SHP77 (cell line): ENCODE measurements at places on chromosomes 6 and 20.
A peak's percentile ranks its signal among the peaks of the same experiment; 100 is the strongest.

DNA sequence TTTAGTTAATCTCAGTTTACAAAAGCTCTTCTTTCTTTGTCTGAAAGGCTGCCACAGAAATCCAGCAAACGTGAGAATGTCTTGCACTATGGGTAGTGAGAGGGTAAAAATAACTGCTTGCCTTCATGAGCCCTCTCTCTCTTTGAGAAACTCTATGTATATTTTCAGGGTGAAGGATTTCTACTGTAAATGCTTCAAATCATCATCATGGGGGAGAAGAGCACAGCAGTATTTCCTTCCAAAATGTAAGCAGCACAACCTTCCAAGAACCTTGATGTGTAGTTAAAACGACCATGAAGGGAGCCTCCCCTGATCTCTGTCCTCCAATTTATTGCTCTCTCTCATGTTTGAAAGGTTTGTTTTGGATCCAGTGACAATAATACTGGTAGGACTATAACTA lies 141.3 kb upstream of the CENPW start:
- DNase-seq = peak; percentile 53

GRCh38 chr6:150176152-150176551 lies 33.3 kb downstream of the PPP1R14C start:
- no peak for DNase-seq

DNA sequence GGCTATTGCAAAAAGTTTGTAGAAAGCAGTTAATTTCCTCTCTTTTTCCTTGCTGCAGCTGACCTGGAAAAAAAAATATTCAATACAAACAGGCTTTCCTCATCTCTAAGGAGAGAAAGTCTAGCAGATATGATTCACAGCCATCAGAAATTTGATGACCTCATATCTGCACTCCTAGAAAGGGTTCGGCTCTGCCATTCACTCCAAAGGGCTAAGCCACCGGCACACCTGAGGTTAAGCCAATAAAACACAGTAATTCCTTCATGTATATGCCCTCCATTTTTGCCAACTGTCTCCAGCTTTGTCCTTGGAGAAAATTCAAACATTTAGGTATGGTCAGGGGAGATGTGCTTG lies 18.7 kb upstream of the LY86 start:
- DNase-seq = no peak

DNA sequence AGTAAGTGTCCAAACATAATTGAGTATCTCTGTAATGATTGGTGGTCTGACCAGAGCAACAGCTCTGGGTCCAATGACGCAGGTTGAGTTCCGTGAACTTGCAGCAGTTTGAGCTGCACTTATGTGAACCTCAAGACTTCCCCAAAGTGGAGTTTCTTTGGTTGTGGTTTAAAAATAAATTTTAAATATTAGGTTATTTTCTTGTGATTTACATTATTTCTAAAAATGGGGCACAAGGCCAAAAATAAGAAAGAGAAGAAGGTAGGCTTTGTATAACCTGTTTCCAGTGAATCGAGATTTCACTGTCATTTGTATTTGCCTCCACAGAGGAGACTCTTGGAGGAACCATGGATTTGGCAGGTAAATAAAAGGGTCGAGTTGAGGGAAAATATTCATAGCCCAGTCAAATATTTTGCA lies 166.4 kb upstream of the ZNF217 start:
- DNase-seq = no peak

GRCh38 chr6:133992992-133993680 lies 40.1 kb downstream of the TBPL1 start:
- no peak for DNase-seq

DNA sequence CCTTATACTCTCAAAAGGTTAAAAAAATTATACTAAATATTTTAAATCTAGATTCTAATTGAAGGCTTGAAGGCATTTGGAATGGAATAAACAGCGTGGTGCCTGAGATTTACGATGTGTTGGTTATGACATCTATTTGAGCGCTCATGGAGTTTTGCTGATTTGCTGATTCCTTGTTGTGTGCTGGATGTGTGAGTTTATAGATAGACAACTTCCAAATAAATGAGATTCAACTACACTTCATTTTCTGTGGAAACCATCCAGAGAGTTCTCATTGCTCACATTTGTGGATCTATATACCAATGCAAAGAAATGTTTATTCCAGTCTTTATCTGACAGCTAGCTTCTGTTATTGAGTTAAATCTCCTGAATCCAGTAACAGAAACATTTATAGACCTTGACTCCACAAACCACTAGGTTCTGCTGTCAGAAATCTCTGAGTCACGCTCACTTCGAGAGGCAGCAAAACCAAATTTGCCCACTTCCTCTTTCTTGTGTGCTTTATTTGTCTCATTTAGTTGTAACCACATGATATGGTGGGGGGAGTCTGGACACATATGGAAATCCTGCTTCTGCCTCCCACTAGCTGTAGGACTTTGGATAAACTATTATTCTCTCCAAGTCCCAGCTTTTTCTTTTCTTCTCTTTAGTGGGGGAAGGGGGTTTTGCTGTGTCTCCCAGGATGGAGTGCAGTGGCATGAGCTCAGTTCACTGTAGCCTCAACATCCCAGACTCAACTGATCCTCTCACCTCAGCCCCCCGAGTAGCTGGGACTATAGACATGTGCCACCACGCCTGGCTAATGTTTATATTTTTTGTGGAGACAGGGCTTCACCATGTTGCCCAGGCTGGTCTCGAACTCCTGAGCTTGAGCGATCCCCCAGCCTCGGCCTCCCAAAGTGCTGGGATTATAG lies 54.5 kb downstream of the IPCEF1 start:
- DNase-seq = no peak

DNA sequence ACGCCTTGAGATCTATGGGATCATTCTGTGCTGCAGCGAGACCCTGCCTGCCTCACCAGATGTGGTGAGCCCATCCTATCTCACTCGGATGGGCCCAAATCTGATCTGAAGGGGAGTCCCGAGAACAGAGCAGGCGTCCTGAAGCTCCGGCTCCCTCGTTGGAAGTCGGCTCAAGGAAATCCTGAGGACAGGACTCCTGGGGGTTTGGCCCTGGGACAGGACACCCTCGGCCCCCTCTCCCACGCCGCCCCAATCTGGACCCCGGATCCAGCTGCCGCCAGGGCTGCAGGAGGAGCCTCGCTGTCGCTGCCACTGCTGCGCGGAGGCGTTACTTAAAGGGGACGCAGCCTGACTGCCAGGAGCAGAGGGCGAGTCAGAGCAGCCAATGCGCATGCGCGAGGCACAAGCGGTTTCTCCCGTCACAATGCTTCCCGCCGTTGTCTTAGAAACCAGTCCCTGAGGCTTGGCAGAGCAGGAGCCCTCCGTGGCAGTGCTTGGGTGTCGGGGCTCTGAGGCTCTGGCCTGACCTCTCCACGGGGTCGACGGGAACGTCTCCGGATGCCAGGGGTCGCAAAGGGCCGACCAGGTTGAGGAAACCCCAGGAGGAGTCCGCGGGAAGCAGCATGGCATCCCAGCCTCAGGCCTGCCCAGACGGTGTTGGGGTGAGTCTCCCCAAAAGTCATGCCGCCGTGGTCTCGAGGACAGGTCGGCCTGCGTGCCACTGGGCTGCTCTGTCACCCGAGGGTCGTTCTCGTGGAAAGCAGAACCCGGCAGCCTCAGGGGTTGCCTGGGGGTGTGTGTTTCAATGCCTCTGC lies 1567.8 kb upstream of the DEFB115 start:
- DNase-seq = peak; percentile 53

DNA sequence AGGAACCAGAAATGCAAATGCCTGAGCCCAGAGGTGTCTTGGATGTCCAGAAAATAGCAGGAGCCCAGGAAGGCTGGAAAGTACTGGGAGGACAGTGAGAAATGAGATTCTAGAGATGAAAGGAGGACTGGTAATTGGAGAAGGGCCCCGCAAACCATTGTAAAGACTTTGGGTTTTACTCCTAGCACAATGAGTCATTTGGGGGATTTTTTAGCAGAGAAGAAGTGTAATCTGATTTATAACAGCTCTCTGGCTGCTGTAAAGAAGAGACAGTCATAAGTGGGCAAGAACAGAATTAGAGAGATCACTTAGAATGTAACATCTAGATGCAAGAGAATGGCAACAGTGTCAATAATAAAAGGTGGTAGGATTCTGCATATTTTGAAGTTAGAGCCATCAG lies 40.2 kb downstream of the SLC35F1 start:
- DNase-seq = no peak

DNA sequence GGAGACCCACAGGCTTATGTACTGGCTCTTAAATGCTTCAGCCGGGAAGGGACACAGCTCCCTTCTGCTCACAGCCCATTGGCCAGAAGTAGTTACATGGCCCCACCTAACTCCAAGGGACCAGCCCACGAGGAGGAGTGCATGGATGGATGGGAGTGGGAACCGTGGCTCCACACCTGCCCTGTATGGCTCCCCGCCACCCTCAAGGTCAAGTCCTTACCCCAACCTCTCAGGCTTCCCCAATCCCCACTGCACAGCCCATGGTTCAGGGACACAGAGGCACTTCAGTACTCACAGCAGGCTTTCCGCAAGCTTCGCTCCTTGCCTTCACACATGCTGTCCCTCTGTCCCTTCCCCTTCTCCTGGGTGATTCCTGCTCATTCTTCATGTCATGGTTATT lies 137.9 kb upstream of the KCNG1 start:
- DNase-seq = no peak

DNA sequence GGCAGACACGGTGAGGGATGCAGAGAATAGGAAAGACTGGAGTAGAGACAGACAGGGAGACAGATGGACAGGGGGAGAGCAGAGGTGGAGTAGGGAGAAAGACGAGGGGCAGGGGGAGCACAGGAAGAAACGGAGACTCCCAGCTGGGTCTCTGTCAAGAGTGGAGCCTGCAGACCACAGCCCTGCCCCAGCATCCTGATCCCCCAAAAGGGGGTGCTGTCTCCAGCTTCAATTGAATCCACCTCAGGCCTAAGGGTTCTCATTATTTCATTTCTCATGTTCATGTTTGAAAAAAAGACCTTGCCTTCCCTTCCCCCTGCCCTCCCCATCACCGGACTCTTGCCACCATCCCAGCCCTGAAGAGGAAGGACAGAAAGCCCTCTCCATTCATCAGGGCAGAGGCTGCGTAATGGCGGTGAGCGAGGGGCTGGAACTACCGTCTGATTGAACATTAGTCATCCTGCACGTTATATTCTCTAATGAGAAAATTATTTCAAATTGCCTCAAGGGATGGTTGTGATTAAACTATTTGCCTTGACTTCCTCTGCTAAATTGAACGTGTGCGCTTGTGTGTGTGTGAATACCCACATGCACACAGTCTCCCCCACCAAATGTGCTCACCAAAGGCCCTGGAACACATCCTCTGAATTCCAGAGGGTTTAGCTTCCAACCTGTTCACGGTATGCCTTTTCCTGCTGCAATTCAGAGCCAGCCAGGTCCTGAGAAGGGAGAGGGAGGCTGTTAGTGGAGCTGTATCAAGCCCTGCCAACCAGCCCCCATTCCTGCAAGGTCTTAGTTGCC lies 98.3 kb downstream of the CDC5L start:
- DNase-seq = no peak

GRCh38 chr20:61161726-61162390 lies 90.2 kb upstream of the CDH4 start:
- no peak for DNase-seq

- DNase-seq = no peak
Observed at GRCh38 chr6:83169106-83169505, 24.0 kb downstream of the PGM3 start.

DNA sequence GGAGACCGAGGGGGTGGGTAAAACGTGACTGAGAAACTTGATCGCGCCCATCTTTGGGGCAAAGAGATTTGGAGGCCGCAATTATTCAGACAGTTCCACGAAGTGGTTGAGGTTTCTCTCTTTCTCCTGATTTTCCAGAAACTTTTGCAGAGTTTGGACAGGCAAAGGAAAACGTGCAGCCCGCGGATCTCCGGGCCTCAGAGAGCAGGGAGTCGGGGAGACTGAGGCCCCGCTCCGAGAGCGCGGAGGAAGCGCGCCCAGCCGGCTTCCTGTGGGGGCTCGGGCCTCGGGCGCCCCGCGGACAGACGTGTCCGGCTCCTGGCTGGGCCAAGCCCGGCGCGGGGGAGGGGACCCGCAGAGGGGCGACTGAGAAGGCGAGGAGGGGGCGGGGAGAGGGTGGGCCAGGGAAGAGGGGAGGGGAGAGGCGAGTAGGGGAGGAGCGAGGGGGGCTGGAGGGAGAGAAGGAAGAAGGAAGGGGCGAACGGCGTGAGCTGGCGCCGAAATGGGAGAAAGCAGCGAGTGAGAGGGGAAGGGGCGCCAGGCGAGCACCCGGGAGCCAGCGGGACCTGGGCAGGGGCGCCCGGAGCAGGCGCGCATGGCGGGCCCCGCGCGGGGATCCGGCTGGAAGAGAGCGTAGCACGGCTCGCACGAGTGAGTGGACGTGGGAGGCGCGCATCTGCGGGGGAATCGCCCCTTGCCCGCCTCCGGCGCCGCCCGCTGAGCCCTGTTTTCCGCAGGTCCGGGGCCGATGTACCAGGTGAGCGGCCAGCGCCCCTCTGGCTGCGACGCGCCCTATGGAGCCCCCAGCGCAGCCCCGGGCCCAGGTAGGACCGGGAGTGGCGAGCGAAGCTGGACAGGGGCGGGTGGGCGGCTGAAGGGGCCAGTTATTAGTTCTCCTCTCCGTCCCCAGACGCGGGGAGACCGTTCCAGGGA lies at the start of gene MDFI:
Gene MDFI, plus strand, starts transcription at position 467 of the 933 bp plus-strand sequence. Its CDS starts 282 bp downstream, at position 749.
- DNase-seq = no peak

DNA sequence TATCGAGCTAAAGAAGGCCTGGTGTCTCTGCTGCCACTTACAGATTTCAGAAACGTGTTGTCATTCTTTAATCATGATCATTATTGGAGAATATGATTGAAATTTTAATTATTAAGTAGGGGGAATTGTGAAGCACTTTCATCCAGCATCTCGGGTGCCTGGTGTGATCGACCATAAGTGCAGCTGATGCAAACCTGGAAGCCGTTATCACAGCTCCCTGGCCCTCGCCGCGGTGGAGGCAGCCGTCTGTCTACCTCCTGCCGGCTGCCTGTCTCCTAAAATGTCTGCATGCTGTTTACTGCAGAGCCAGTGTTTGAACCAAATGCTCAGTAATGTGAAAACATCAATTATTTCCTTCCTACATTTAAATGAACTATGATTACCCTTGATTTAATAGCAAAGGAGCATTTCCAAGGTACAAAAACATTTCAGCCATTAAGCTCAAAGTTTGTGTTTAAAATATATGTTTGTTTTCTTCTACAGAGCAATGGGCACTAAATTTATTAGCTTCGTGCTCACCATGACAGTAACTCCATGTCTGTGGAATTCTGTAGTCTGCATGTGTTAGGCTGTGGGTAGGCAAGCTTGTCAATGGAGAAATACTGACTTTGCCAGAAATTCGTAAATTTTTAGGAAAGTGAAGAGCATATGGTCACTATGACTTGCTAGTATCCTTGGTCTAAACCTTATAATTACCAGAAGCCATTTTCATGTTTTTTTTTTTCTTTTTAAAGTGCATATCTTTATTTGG lies 184.5 kb upstream of the AGPAT4 start:
- no peak for DNase-seq

DNA sequence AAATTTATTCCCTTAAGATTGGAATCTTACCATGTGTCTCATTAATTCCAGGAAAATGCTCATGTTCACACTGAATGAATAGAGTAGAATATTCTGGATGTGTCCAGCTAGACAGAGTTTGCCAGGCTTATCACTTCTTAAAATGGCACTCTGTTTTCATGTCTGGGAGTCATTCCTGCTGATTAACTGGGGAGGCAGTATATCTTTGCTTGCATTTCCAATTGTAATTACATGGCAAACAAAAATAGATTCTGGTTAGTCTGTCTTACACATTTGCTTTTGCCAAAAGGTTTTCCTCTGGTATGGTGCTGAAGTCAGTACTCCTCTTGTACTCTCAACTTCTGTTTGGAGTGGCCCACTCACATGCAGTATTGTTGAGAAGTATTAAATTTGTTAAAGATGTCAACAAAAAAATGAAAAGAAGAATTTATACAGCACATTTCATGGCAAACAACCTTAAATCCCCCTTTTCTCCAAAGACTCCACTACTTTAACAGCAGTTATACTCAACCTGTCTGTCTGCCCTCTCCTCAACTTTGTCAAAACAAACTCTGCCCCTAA lies 70.2 kb downstream of the TENT5A start:
- no peak for DNase-seq
